ENCODE measurements at places on chromosomes 1 and 21. TPM values are rescaled to one million over a fixed set of nuclear protein-coding genes. Genes with fewer than 3 reads are reported as not detected.

The SAMD13 gene
- 10.7 TPM for polyA plus RNA-seq

GRCh38 chr1:230750986-230751625 lies 3.9 kb downstream of the CAPN9 start:
- no peak for DNase-seq

- DNase-seq = no peak
Observed at GRCh38 chr1:240526312-240526711, 85.6 kb downstream of the GREM2 start.

DNA sequence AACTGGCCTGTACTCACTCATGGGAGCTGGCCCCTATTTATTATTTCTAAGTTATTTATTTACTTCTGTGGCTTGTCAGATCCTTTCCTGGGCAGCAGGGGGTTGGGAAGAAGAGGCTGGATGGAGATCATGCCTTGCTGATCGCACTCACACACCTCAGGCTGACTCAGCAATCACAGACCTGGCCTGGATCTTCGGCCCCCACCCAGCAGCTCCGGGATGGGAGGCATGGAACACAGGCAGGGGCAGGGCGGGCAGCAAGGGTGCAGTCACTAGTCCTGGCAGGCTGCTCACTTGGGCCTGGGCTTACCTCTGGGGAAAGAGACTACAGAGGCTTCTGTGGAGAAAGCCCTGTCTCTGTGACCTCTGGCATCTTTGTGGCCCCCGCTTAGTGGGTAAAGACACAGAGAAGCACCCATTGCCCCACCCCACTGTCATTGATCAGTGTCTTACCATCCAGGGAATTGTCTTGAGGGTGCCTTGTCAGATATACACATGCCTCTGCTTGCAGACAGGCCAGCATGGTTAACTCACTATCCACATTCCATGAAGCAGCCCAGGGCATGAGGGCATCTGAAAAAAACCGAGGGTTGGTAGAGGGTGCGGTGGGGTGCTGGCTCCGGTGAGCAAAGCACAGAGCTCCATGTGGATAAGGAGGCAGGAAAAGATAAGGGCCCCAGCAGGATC lies 3.7 kb downstream of the ARTN start:
- no peak for DNase-seq

- no peak for DNase-seq
Observed at GRCh38 chr1:48744032-48744431, 32.7 kb downstream of the BEND5 start.

- no peak for DNase-seq
Observed at GRCh38 chr1:96730574-96731298, 9.2 kb downstream of the PTBP2 start.

DNA sequence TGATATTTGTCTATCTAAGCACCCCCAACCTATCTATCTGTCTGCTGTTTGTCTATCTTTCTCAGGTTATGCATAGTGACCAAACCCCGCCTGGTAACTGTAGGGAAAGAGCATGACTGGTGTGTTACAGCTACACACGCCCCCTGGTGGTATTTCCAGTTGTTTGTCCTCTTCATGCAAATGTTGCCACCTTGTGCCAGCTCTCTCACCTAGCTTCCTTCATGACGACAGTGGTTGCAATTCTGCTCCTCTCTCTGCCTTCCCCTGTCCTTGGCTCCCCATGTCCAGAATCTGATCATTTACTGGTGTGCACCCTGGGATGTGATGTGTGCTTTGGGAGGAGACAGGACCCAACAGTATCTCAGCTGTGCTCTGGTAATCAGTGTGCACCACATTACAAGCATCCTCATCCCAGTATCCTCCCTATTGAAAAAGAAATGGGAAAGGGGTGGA lies 8.1 kb upstream of the INKA2 start:
- DNase-seq = no peak

All from hindlimb muscle (tissue), 1 donor.